CD4-positive, alpha-beta T cell treated with Interleukin-6 at 100 ng/mL for 8 hours (primary cell): ENCODE measurements at places on chromosomes 7 and 10.
A peak's percentile ranks its signal among the peaks of the same experiment; 100 is the strongest.

GRCh38 chr7:28044825-28045224, 135.8 kb downstream of the JAZF1 start:
- no peak for DNase-seq

- no peak for DNase-seq
Observed at GRCh38 chr10:120007261-120007660, 114.7 kb downstream of the SEC23IP start.

- no peak for DNase-seq
Observed at GRCh38 chr10:103544657-103545310, 51.3 kb downstream of the NEURL1 start.

DNA sequence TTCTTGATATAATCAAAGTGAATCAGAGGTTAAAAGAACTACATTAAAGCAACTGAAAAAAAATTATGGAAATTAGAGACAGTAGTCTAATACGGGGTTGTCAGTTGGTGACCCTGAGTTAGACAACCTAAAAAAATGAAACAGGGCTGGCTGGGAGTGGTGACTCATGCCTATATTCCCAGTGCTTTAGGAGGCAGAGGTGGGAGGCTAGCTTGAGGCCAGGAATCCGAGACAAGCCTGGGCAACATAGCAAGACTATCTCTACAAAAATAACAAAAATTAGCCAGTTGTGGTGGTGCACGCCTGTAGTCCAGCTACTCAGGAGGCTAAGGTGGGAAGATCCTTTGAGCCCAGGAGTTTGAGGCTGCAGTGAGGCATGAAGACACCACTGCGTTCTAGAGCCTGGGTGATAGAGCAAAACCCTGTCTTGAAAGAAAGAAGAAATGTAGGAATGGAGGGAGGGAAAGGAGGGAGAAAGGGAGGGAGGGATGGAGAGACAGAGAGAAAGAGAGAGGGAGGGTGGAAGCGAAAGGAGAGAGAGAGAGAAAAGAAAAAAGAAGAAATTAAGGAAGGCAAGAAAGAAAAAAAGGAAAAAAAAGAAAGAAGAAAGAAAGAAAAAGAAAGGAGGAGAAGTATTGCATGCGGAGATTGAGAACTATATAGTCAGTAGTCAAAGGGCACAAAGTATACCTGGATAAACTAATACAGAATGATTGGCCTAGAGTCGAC, 166.1 kb downstream of the TPST1 start:
- DNase-seq: no peak

- no peak for DNase-seq
Observed at GRCh38 chr7:108286290-108286904, 156.2 kb upstream of the LAMB4 start.

DNA sequence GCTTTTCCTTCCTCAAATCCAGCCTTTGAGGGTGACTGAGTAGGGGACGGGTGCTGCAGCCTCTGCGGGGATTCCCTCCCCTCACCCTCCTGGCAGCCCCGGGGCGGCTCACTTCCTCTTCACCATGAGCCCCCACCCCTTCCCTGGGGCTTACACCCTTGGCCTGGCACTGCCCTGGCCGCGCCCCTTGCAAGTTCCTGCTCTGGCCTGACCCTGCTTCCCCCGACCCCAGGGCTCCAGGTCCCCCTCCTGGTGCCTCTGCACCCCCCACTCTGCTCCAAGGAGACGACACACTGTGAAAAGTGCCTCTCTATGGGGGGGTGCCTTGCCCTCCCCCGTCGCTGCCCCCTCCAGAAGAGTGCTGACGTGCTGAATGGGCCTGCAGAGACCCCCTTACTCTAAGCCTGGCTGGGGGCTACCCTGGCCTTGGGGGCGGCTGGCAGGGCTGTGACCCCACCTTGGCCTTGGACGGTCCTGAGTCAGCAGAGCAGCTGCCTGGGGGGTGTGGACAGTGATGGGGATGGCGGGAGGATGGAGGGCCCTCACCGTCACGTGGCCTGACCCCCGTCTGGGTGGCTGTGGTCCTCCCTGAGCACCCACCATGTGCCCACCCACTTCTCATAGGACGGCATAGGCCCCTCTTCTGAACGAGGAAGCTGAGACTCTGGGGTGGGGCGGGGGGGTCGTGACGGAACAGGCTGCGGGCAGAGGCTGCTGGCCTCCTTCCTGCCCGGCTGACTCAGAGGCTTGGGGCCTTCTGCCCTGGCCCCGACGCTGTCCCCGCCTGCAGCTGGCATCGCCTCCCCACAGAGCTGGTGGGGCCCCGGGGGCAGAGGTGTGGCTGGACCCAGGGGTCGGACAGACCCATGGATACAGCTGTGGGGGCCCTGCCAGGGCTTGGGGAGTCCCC, 9.8 kb downstream of the LFNG start:
- DNase-seq: peak; percentile 69

DNA sequence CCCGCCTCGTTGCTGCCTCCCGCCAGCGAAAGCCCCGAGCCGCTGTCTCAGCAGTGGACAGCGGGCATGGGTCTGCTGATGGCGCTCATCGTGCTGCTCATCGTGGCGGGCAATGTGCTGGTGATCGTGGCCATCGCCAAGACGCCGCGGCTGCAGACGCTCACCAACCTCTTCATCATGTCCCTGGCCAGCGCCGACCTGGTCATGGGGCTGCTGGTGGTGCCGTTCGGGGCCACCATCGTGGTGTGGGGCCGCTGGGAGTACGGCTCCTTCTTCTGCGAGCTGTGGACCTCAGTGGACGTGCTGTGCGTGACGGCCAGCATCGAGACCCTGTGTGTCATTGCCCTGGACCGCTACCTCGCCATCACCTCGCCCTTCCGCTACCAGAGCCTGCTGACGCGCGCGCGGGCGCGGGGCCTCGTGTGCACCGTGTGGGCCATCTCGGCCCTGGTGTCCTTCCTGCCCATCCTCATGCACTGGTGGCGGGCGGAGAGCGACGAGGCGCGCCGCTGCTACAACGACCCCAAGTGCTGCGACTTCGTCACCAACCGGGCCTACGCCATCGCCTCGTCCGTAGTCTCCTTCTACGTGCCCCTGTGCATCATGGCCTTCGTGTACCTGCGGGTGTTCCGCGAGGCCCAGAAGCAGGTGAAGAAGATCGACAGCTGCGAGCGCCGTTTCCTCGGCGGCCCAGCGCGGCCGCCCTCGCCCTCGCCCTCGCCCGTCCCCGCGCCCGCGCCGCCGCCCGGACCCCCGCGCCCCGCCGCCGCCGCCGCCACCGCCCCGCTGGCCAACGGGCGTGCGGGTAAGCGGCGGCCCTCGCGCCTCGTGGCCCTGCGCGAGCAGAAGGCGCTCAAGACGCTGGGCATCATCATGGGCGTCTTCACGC, 825 bp downstream of the ADRB1 start:
- no peak for DNase-seq

- DNase-seq: peak; percentile 33
Observed at GRCh38 chr7:78039790-78040776, 241.5 kb downstream of the PHTF2 start.

GRCh38 chr10:78727728-78728127, 341.0 kb upstream of the ZMIZ1 start:
- DNase-seq: no peak

DNA sequence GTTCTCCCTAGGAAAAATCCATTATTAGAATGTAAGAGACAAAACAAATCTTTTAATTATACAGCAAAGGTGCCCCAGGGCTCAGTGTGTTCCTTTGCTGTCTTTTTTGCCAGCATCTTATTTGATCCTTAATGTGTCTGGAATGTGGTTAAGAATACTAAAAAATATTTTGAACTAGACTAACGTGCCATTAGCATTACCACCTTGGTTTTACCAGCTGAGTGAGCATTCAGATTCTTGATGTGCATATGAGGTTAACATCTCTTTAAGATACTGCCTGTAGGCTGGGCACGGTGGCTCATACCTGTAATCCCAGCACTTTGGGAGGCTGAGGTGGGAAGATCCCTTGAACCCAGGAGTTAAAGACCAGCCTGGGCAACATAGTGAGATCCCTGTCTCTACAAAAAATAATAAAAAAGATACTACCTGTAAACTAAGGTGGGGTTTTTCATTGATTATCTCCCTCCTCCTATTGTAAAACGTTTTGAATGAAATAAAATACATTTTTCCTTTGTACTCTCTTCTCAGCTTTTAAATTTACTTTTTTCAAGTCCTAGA, 96.6 kb downstream of the CCNY start:
- DNase-seq: no peak

DNA sequence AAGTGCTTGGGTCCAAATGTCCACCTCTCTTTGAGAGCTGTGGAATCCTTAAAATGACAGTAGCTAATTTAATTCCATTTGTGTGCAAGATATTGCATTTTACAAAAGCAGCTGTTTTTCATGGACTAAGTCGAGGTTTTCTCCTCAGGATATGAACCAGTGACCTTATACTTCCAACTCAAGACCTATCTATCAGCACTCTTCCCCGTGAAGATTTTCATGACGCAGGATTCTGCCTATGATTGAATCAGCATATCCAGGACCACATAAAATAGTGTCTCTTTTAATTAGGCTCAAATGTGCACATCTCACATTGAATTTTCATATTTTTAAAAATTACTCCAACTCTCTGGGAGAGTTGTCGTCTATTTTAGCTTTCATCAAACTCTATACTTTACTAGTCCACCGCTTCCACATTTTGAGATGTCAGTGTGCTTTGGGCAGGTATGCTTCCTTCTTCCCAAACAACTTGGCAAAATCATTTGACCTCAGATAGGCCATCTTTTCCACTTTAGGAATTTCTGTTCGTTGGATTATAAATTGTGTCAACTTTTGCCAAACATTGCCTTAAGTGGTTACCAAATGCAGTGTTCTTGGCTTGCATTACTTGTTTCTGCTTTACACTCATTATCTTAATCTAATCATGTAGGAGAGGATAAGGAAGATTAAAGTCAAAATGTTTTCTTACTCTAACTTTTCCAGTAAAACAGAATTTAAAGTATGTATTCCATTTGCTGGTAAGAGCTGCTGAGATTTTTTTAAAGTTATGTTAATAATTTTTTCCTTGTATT, 39.4 kb downstream of the SEMA3A start:
- no peak for DNase-seq

DNA sequence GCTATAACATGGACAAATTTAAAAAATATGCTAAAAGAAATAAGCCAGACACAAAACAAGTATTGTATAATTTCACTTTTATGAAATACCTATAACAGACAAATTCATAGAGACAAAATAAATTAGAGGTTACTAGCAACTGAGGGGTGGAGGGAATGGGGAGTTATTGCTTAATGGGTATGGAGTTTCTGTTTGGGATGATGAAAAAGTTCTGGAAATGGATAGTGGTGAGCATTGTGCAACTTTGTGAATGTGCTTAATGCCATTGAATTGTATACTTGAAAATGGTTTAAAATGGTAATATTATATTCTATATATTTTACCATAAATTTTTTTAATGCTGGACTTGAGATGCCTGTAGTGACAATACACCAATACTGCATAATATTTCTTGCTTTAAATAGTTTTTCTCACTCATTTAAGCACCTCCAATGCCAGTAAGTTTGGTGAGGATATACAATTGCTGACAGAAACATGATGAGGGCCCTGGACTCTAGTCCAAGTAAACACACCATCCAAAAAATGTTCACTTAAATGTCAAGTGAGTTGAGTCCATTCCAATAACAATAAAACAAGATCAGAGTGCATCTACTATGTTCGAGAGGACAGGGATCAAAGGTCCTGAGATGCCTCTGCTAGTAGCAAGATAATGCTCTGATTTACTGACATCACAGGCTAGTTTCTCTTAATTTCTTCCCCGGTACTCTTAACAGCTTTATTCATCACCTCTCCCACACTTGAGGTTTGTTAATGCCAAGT, 71.9 kb downstream of the NT5C2 start:
- no peak for DNase-seq

GRCh38 chr10:87771871-87772500, 46.0 kb downstream of the ATAD1 start:
- DNase-seq: no peak

DNA sequence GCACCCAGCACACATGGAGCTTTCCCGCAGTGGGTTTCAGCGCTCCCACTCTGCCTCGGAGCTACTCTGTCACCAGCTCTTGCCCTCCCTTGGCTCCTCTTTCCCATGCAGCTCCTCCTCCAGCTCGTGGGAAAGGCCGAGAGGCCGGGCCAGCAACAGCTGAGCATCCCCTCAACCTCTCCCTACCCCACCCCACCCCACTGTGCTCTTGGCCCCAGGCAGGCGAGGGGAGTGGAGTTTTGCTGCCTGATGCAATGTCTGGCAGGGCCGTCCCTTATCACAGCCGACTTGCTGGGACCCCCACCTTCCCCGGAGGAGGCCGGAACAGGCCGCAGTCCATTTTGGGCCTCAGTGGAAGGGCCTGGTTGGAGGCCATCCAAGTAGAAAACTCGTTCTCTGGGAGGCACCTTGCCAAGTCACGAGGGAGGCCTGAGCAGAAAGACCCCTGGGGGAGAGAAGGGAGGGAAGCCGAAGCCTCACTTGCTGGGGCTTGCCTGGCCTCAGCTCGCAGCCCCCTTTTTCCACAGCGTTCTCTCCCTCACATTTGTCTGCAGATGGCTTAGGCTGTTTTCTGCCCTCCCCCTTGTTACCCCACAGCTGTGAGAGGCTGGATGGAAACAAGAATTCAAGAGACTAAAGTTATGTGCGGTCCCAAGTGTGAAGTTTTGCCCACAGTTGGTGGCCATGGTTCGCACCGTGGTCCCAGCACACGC, 35.3 kb downstream of the CHST3 start:
- DNase-seq: no peak

- no peak for DNase-seq
Observed at GRCh38 chr10:117135026-117135372, 3.1 kb downstream of the VAX1 start.

GRCh38 chr10:87505366-87506111, 846 bp downstream of the MINPP1 start:
- peak; percentile 18 for DNase-seq

DNA sequence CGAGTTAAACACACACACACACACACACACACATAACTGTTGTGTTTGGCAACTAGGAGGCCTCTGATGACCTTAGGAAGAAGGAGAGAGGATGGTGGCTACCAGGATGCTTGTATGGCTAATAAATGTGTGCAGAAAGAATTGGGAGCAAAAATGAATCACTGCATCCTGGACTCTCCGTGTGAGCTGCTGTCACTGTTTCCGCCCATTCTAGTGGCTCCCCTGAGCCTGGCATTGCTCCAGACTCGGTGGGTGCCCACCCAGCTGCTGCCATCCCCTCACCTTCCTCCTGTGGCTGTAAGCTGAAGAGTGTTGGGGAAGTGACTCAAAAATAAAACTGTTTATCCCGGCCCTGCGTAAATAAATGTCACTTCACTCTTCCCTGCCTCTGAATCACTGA, 149.5 kb upstream of the MINDY3 start:
- no peak for DNase-seq

- no peak for DNase-seq
Observed at GRCh38 chr7:42414941-42415505, 178.0 kb upstream of the GLI3 start.

GRCh38 chr7:128164955-128165670, 76.0 kb upstream of the LEP start:
- DNase-seq: no peak
